T-cell (primary cell): ENCODE measurements at places on chromosomes 5 and 9. TPM values are rescaled to one million over a fixed set of nuclear protein-coding genes. Genes with fewer than 3 reads are reported as not detected.

ARAP3 gene
- 25.6 TPM for total RNA-seq

SAP30L gene
- total RNA-seq, result 40.0 TPM

TMEM174 gene
- total RNA-seq, result not detected

SLC22A4 gene
- 0.20 TPM for total RNA-seq

PCDHB11 gene
- total RNA-seq, result not detected

ADAMTS13 gene
- 2.4 TPM for total RNA-seq

SLIT3 gene
- 0.13 TPM for total RNA-seq
